ENCODE measurements at places on chromosomes 12 and 14.
A peak's percentile ranks its signal among the peaks of the same experiment; 100 is the strongest.

DNA sequence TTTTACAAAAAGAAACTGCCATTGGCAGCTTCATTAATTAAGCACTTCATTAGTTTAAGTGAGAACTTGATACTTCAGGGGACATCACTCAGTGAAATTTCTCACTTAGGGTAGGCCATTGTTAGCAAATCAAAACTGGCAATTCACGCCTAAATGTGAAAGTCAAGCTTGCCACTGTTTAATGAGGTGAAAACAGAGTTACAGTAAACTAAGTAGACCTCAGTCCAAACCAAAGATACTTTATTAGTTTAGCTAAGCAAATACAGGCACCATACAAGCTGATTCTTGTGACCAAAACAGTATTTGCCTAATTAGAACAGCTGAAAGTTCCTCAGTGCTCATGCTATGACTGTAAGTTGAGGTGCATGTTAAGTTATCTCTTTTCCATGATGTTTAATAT, 176.5 kb upstream of the CPNE8 start:
- DNase-seq = no peak

- DNase-seq = no peak
Observed at GRCh38 chr12:26773313-26774104, 59.5 kb downstream of the ITPR2 start.

GRCh38 chr14:103131580-103131979, 8.3 kb downstream of the TNFAIP2 start:
- DNase-seq = no peak

- no peak for DNase-seq
Observed at GRCh38 chr14:20774258-20774824, 6.1 kb downstream of the EDDM3B start.

- DNase-seq = no peak
Observed at GRCh38 chr14:54606178-54606577, 39.2 kb downstream of the SAMD4A start.

GRCh38 chr12:9667403-9668160, 1.9 kb upstream of the CLEC2D start:
- no peak for DNase-seq

DNA sequence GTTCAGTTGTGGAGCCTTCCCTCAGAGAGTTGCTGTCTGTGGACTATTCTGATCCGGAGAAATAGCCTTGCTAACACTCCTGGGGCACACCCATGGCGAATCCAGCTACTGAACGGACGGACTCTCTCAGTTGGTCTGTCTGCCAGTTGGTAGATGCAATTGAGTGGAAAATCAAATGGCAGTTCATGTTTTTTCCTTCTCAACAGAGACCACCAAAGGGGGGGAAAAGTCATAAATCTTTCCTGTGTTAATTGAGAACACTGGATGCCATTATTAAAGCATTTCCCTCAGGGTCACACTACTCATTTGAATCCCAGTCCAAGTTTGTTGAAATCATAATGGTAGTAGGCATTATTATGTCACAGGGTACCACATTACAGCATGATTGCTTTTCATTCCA, 354.3 kb upstream of the FAR2 start:
- DNase-seq = no peak

DNA sequence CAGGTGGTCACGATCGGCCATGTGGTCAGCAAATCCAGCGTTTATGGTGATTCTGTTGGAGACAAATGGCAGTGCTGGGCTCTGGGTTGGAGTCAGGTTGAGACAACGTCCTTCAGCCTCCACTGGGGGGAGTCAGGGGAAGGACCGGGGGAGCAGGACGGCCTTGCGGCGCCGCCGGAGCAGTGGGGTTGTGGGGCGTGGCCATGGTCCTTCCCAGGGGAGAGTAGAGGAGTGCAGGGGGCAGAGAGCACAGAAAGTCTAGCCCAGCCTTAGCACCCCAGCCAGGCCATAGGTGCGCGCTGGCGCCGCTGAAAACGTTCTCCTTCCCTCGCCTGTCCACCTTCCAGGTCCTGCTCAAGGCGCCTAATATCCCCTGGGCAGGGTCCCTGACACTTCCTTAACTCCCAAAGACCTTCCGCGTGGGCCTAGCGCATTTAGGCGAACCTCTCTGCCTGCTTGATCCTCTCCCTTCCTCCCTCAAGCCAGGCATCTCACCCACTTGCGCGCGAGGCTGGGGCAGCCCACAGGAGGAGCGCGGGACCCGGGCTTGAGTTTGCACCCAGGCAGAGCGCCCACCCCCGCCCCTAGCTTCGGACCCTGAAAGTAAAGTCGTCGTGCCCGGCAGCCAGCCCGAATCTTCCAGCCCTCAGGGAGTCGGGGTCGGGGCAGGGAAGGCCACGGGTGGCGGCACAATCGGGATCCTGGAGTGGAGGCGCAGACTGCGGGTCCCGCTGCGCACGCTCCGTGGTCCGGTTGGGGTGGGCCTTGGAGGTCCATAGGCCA, 3.1 kb upstream of the KIF26A start:
- no peak for DNase-seq

- DNase-seq = no peak
Observed at GRCh38 chr12:13891902-13892301, 89.5 kb downstream of the GRIN2B start.

DNA sequence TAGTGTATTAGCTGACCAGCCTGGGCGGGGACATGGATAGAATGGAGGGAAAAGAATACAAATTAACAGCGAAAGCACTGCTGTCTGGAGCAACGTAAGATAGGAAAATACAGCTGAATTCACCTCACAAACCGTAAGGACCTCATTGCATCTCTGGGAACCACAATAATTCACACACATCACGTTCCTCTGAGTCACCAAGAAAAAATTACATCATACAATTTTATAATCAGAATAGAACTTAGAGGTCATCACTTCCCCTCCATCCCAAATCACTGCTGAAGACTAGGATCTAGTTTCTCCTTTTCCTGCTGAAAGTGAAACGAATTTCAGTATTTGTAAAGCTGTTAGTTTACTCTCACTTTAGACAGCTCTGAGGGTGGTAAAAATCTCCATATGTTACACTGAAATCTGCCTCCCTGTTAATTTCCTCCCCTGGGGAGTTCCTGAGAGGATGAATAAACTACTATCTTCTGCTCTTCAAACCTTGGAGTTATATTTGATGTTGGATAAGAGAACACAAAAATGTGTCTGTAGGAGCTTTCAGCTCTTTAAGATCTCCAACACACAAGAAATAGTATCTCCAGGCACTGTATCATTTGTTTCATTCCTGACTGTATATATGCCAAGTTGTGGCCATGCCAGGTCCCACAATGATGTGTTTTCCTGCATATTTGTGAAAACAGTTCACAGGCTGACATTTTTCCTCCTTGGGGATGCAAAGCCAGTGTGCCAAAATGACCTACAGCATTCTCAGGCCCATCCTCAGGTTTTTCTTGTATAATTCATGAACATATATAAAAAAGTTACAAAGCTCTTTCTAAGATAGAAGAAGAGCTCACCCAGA, 63.8 kb upstream of the SSTR1 start:
- no peak for DNase-seq

DNA sequence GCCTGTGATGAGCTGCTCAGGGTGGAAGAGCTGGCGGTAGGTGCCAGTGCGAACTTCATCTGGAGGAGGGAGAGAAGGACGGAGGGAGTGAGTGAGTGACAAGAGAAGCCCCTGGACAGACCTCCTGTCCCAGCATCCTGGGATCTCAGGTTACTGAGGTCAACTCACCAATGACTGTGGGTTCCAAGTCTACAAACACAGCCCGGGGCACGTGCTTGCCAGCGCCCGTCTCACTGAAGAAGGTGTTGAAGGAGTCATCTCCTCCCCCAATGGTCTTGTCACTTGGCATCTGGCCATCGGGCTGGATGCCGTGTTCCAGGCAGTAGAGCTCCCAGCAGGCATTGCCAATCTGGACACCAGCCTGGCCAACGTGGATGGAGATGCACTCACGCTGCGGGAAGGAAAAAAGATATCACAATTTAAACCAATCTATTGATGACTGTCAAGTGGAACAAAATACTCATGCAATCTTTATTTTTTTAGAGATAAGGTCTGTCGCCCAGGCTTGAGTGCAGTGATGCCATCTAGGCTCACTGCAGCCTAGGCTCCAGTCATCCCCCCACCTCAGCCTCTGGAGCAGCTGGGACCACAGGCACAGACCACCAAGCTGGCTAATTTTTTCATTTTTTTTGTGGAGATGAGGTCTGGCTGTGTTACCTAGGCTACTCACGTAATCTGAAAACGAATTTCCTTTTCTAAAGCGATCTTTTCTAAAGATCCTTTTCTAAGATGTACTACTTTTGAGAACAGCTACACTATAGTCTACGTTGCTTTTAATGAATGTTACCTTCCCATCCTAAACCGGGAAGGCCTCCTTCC, 1.7 kb downstream of the TUBA1B start:
- DNase-seq = no peak

- no peak for DNase-seq
Observed at GRCh38 chr14:100864960-100865681, 38.4 kb downstream of the RTL1 start.

DNA sequence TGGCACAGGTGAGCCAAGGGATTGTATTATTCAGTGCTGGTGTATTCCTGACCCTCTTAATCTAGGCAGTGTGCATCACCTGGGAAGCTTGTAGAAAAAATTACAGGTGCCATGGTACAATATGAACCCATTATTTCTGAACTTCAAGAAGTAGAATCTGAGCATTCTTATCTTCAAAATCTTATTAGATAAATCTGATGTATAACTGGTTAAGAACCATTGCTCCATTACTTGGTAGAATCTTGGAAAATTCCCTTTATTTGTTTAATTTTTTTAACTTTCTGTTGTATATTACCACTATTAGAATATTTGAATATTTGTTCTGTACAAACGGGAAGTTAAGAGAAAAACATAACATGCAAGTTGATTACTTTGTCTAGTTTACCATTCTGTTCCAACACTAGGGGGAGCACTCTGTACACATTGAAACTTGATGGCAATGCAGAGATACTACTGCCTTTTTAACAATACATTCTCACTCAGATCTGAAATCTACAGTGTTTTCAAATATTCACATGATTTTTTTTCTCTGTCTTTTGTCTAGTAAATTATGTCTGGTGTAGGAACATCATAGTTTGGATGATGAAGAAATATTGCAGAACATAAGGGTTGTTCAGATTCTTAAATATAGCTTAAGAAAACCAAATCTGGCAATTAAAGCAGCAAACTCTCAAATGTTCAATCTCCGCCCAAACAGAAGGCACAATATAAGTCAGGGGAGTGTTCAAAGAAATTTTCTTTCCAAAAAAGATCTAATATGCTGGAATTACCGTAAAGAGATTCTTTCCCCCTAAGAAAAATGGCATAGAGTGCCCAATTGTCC, 196.6 kb downstream of the PCNX1 start:
- DNase-seq = no peak

DNA sequence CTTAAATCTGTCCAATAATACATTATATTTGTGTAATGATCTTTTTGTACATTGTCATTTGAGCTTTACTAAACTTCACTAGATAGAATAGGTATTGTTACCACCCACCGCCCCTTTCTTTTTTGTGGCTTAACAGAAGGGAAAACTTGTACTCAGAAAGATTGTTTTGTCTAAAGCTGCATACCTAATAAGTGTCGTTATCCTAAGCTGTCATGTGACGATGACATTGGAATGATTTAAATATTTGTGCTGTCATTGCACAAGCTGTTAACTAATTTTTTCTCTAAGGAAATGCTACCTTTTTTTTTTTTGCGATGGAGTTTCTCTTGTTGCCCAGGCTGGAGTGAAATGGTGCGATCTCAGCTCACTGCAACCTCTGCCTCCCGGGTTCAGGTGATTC, 3.6 kb downstream of the DIP2B start:
- DNase-seq = no peak

DNA sequence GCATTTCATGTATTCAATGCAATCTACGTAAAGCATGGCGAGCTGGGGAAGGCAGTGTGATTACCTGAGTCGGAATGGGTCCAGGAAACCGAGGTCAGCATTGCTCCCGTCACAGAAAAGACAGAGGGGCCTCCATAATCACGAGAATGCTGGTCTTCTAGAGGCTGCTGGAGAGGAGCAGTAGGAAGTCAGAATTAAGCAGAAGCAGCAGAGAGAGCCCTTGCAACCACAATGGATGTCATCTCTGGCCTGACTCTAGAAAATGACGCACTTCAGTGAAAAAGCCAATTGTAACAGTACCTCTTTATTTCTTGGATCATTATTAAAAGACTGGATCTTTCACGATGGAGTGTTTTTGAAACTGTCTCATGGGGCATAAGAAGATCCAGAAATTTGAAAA, 69.5 kb upstream of the FOXN3 start:
- no peak for DNase-seq

DNA sequence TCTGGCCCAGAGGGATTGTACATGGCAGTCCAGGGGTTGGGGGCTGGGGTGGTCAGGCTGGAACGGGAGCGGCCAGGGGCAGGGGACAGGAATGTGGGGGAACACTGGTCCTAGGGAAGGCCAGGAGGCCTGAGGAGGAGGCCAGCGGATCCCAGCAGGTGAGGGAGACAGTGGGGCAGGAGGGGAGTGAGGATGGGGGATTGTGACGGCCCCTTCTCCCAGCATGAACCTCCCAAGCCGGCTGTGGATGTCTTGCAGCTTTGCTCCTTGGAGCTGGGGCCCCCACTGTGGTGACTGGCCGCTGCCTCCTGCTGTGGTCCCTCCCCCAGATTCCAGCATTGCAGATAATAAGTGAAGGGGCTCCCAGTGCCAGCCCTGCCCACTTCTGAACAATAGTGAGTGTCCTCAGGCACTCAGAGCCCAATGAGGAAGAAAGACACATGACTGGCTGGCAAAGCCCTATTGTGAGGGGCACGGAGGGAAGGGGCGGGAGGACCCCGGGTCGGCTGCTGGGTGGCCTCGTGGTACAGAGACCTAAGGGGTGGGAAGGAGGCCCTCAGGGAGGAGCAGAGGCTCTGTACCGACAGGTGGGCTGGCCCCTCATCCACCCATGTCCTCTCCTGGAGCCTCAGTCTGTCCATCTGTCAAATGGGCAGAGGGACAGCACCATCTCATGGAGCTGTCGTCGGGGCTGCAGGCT, 215.0 kb downstream of the KIF26A start:
- DNase-seq = no peak

- DNase-seq = no peak
Observed at GRCh38 chr14:23793532-23793931, 157.4 kb downstream of the DHRS2 start.

DNA sequence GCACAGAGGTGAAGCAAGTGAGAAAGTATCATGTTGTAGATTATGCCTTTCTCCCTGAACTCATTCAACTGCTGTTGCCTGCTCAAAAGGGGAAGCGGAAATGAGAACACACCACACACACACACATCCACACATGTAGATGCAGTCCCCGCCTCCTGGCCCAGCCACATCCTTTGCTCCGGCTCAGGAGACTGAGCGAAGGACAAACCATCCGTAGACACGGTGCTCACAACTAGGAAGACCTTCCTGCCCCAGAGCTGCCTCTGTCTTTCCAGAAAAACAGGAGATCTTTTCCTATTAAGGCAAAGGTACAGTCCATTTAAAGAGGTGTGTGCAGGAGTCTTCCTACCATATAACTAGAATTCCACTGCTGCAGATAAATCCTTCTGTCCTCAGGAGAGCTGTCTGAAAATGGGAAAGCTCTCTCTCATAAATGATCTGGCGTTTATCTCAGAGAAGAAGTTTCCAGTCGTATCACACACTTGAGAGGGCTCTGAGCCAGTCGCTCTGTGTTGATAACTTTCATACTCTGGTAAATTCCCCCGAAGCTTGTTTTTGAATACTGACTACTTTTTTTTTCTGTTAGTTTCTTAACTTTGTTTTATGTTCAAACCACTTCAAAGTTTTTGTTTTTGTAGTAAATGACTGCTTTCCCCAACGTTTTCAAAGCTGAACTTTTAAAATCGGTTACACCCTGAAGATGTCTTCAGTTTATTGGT, at the start of gene TESPA1:
Gene TESPA1, minus strand, starts transcription at position 105 of the 719 bp plus-strand sequence. CDS start 10,200 bp downstream, outside the sequence.
- peak; percentile 48 for DNase-seq
